ENCODE measurements at places on chromosomes 13 and 19.

GRCh38 chr19:30255791-30256495 lies 116.2 kb upstream of the ZNF536 start:
- no peak for DNase-seq

DNA sequence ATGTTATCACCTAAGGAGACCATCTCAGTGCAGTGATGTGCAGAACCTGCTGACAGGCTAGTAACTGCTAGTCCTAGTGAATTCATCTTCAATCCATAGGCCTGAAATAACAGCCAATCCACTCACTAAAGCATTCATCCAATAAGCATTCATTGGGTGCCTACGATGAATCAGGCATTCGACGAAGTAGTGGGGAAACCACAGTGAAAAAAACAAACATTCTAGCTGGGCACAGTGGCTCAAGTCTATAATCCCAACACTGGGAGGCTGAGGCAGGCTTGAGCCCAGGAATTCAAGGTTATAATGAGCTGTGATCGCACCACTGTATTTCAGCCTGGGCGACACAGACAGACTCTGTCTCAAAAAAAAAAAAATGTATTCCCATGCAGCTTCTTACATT lies 135.6 kb downstream of the RNF17 start:
- no peak for DNase-seq

DNA sequence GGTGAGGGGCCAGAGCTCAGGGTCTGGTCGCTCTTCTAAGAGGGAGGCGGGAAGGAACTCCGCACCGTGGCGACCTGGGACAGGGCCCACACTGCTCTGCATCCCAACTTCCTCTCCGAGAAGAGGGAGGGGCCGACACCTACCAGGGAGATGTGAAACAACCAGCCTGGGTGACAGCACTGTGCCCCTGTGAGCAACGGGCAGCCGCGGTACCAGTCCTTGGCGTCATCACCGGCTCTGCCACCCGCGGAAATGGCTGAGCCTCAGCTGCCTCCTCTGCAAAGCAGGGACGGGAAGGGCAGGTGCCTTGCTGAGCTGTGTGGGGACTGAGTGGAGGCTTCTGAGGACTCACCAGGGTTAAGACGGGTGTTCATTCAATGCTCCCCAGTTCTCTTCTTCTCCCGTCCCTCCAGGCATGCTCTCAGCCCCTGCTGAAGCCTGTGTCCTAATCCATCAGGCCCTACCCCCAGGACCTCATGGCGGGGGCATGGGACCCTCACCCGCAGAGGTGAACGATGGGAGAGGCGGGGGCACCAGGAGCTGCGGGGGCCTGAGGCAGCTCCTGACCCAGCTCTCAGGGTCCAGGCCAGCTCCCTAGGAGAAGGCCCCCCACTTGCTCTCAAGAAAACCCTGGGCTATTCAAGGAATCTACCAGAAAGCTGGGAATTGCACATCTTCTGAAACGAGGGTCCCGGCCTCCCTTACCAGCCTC lies 9.3 kb downstream of the ZNF787 start:
- no peak for DNase-seq

DNA sequence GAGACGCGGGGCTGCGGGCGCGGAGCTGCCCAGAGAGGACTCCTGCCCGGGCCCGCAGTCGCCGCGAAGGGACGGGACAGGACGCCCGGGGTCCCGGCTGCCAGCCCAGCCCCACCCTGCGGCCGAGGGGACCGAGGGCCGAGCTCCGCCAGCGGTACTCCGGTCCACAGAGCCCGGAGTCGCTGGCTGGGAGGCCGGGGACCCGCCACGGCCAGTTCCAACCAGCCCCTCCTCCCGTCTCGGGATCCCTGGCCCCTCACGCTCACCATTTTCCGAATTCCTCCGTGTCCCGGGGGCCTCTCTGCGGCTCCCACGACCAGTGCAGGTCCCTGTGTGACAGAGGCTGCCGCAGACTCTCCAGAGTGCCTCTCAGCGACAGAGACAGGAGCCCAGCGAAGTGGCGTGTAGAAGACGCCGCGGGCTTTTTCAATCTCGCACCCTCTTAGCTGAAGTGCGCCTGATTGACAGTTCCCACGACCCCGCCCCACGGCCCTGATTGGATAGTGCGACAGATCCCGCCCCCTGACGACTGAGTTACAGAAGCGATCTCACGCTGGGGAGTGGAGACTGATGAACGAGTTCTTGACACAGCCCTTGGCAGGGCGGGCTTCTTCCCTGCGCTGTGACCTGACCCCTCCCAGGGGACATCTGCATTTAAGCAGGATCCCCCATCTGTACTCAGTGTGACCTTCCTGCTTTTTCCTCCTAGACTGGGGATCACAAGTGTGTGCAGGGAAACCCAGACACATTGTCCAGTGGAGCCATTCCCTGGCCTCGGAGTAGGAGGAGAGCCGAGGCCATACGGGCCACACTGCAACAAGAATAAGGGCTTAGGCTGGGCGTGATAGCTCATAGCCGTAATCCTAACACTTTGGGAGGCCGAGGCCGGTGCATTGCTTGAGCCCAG lies 44.0 kb downstream of the ZNF823 start:
- DNase-seq = no peak

- DNase-seq = no peak
Measured at GRCh38 chr19:19655641-19656343, 7.7 kb downstream of the ATP13A1 start.

GRCh38 chr19:40632311-40633036 lies 31.3 kb downstream of the LTBP4 start:
- no peak for DNase-seq

DNA sequence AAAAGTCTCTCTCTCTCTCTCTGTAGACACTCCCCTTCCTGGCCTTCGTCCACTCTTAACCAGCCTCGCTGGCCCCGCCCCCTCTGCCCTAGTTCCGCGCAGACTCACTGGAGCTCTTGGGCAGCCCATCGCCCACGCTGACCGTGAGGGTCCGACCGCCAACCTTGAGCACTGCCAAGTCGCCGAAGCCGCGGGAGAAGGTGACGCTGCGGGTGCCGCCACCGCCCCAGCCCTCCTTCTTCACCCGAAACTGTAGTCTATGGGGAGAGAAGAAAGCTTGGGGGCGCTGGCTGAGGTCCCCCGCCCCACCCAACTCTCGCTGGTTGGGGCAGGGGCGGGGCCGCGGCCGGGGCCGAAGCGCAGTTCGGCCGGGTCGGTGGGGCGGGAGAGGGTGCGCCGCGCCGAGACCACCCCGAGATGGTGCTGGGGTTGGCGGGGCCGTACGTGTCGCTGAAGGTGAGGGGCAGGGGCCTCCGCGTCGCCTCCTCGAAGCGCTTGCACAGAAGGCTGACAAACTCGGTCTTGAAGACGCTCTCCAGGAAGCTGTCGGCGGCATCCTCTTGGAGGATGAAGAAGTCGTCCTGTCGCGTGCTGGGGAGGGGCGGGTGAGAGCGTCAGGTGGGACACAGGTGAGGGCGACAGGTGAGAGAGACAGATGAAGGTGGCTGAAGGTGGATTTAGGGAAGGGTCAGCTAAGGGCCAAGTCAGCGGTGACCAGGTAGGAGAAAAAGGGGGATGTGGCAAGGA lies 12.6 kb upstream of the ZNF414 start:
- DNase-seq = no peak

- DNase-seq = no peak
Measured at GRCh38 chr13:60411983-60412382, 15.0 kb downstream of the TDRD3 start.

- DNase-seq = no peak
Measured at GRCh38 chr19:15812060-15812722, 3.3 kb downstream of the OR10H1 start.

GRCh38 chr19:5321851-5322681 lies 18.5 kb downstream of the PTPRS start:
- no peak for DNase-seq

GRCh38 chr19:16739546-16739945 lies 19.9 kb downstream of the NWD1 start:
- no peak for DNase-seq

GRCh38 chr19:9086761-9087160 lies at the start of gene OR1M1:
Gene OR1M1, plus strand, starts transcription at chr19:9087061. Its CDS starts 6,184 bp downstream, at chr19:9093245.
- DNase-seq = no peak

- no peak for DNase-seq
Measured at GRCh38 chr19:2495130-2495641, 19.3 kb downstream of the GADD45B start.

- no peak for DNase-seq
Measured at GRCh38 chr19:3302755-3303154, 63.6 kb upstream of the NFIC start.

GRCh38 chr19:40611096-40611495 lies 9.9 kb downstream of the LTBP4 start:
- DNase-seq = no peak

DNA sequence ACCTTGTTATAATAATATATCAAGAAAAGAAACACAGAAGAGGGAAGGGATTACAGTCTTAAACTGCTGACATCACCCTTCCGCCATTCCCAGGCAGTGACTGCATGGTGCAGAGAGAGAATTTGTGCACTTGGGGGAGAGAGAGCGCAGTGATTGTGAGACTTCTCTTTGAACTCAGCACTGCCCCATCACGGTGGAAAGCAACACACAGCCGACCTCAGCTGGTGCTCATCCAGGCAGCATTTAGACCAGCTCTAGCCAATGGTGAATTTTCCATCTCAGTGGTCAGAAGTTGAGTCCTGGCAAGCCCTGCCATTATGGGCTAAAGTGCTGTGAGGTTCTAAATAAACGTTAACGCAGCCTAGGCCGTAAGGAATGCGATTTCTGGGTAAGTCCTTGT lies 1681.5 kb downstream of the EFNB2 start:
- DNase-seq = no peak

GRCh38 chr13:113042456-113042855 lies 63.1 kb upstream of the F7 start:
- no peak for DNase-seq

DNA sequence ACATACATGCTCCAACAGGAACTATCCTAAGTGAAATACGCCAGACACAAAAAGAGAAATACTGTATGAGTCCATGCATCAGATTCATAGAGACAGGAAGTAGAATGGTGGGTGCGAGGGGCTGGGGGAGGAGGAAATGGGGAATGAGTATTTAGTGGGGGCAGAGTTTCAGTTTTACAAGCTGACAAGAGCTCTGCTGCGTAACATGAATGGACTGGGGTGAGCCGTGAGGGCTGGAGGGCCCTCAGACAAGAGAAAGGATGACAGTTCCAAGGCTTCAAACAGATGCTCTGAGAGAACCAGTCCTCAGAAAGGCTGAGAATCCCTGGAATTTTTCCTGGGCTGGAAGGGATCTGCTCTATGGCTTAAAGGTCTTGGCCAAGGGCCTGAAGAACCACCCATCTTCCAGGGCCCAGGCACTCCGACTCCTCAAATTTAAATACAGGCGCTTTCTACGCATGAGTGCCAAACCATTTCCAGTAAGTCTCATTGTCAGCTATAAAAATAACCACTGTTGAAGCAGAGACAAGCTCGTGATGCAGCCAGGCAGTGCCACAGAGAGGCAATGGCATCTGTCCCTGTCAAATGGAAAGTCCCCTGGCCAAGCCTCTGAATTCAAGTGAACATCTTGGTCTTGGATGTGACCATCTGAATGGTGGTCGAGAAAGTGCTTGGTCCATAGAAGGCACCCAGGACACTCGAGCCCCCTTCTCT lies 17.5 kb downstream of the KLF2 start:
- no peak for DNase-seq

DNA sequence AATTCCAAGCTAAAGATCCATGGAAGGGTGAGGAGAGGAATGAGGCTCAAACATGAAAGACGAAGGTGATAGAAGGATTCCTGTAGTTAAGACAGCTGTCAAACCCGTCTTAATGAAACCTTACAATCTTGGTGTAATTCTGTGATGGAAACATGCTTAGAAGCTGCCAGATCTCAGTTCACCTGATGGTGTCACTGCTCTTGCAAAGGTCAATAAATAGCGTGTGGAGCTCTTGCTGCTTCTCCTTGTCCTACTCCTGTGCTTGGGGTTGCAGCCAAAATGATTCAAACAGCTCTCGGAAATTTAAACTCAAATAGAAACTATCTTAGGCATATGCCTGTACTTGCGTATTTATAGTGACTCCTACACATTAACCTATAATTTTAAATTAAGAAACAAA lies 1705.0 kb downstream of the OLFM4 start:
- DNase-seq = no peak

DNA sequence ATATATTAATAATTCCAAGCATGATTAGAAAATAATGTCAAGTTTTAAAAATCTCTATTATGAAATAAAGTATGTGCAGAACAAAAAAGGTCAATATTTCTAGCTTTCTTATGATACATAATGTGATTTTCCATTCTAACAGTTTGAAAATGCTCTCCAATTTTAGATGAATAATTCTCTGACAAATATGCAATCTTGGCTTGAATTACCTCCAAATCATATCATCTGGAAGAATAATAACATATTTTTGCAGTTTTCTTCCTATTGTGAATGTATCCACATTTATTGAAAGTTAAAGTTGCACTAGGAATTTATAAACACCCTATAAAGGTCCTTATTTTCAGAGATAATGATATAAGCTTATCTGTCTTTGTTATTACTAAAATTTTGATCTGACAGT lies 548.5 kb upstream of the SLC10A2 start:
- no peak for DNase-seq

- DNase-seq = no peak
Measured at GRCh38 chr13:111531505-111531904, 211.1 kb downstream of the TEX29 start.

DNA sequence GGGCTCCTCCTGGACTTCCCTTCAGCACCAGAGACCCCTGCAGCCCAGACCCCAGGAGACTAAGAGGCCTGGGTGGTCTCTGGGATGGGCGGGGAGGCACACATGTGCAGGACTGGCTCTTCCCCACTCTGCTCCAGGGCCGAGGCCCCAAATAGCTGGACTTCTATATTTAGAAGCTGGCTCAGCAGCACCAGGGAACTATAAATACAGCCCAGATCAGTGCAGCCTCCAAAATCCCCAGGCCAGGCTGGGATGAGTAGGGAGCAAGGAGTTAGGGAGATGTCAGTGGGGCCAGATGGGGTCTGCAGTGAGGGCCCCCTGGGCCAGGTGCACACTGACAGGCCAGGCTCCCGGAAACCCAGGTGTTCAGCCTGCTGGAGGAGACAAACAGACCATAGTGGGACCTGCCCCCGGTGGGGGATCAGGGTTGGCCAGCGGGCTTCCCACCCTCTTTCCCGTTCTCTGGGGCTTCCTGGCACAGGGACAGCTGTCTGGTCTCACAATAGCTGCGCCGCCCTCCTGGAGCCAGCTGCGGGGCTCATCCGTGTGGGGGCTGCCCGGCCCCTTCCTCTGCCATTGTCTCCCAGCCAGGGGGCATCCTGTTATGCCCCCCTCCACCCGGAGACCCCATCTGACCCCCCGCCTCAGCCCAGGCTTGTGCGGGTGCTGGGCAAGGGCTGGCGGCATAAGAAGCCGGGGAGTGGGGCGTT lies 5.5 kb upstream of the ADGRE5 start:
- DNase-seq = no peak

GRCh38 chr19:23101241-23101640 lies 15.6 kb upstream of the ZNF730 start:
- DNase-seq = no peak
